Spleen (tissue), 13 donors: ENCODE measurements at places on chromosomes 7 and 10.
A peak's percentile ranks its signal among the peaks of the same experiment; 100 is the strongest.

GRCh38 chr10:1061930-1062774, 6.0 kb downstream of the WDR37 start:
- no peak for DNase-seq

- DNase-seq: no peak
These were observed 63.9 kb downstream of the STK17A start for GRCh38 chr7:43646603-43647338.

- DNase-seq: no peak
These were observed 616.2 kb downstream of the DNAJB6 start for GRCh38 chr7:157952841-157953645.

DNA sequence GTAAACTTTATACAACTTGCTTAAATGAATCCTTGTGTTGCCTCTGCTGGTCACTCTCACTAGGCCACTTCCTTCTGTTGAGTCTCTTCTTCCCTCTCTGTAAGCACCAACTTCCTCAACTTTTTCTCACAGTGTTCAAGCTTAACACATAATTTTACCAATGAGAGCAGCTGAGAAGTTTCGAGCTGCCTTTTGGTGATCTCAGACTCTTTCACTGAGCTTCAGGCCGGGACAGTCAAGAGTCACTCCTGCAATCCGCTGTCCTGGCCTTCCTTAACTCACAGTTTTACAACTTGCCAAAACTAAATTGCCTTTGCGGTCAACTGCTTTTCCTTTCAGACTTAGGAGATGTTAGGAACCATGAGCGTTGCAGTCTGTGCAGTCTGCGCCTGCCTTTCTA, 47.4 kb downstream of the PRPF18 start:
- no peak for DNase-seq

DNA sequence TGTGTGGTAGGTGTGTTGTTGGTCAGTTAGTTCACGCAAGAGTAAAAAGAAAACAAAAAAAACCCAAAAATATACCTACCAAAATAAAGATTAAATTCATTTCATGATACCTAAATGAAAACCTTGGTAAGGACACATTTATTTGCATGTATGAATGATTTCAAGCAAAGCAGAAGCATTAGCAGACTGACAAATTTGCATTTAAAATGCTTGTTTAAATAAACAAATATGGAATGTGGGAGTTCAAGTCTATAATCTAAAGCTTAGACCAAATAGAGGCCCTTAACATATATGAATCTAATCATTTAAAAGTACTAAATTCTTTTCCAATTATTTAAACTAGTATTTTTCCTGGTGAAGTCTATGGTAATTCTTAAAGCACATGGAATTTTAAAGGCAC, 35.8 kb downstream of the GNAT3 start:
- DNase-seq: no peak

GRCh38 chr7:105013221-105013815, 687 bp upstream of the KMT2E start:
- peak; percentile 99 for DNase-seq

GRCh38 chr10:122725768-122726167, 26.1 kb upstream of the C10orf120 start:
- no peak for DNase-seq

GRCh38 chr7:144713850-144714249, 122.0 kb downstream of the TPK1 start:
- no peak for DNase-seq

- peak; percentile 61 for DNase-seq
These were observed 9.8 kb downstream of the CDHR1 start for GRCh38 chr10:84204122-84204521.

DNA sequence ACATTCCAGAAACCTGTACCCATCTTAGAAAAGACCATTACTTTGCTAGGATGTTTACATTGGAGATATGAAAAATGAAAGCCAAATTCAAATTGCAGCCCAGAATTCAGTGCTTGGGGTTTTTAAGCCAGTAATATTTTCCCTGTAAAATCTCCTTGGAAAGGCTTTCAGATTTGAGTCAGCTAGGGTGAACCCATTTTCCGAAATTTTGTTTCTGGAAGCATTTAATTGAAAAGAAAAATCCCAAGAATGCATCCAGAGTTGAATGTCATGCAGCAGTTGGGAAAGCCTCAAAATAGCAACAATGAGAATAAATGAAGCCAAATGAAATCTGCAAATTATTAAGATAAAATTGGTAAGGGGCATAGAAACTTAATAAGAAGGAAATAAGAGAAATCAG, 106.4 kb downstream of the BMPER start:
- DNase-seq: no peak

DNA sequence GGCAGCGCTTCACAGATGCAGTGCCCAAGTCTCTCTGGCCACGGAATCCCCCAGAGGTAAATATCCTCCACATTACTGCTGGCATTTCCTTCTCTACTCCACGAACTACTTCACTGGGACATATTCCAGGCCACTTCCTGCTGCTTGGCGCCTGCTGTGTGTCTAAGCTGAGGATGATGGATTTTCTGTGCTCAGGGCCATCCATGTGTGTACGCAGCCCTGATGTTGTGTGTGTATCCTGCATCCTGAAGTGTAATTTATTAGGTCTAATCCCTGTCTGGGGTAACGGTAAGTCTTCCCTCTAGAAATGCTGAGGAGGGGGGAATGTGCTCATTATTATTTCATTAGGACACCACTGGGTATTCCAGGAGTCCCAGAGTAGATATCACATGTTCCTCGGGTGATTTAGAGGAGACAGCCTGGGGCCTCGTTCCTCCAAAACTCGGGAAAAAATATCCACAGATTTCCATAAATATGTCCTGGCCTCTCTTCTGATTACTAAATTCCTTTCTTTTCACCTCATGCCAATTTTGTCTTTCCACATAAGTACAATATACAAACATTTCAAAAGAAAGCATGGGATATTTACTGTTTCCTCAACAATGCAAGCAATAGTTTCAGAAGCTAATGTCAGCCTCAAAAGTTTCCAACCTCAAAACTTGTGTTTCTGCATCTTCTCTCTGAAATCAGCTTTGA, 25.5 kb upstream of the HABP2 start:
- no peak for DNase-seq

DNA sequence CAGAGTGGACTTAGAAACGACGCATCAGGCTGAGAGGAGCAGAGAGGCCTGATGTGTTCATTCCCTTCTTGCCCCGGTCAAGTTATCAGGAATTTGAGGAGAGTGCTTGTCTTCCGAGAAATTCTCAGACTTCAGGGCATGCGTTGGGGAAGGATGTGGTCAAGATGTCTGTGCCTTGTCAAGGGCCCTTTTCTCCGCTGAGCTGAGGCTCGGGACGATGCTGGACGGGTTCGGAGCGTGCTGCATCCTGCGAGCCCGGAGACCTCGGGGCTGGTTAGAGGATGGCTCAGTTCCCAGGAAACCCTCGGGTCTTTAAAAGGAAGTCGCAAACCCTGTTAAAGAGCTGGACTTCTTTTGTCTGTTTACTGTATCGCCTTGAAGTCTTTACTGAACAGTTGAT, 325.4 kb downstream of the ADARB2 start:
- peak; percentile 44 for DNase-seq

DNA sequence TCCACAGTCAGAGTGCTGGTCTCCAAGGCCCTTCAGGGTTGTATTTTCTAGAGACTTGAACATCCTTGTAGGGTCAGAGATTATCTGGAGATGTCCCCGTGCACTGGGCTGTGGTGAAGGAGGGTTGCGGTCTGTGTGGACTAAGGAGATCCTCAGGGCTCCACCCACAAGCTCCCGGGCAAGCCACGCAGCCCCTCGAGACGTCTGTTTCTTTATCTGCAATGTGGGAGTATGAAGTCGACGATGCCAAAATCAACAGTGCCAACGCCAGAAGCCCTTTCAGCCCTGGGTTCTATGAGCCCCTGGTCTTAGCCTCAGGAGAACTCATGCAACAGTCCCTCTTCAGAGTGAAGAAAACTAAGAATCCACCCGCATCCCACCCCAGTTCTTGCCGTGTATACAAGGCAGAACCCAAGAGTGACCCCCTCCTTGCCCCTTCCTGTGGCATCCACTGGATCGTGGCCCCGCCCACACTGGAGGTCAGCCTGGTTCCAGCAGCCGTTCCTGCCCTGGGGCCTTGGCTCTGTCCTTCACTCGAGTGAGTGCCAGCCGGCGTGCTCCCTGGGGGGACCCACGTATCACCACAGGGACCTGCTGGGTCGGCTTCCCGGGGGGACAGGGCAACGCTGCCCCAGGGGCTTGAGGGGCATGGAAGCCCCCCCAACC, 6.0 kb upstream of the SHH start:
- peak; percentile 75 for DNase-seq

- DNase-seq: no peak
These were observed 275.2 kb downstream of the LRRTM3 start for GRCh38 chr10:67200913-67201564.

- peak; percentile 89 for DNase-seq
These were observed 54.3 kb upstream of the KDM7A start for GRCh38 chr7:140230861-140231770.

- DNase-seq: no peak
These were observed 283.0 kb downstream of the TCF7L2 start for GRCh38 chr10:113232928-113233511.

GRCh38 chr10:44258019-44258418, 126.9 kb downstream of the CXCL12 start:
- DNase-seq: no peak

GRCh38 chr10:100504096-100504495, 15.6 kb downstream of the SEC31B start:
- no peak for DNase-seq

DNA sequence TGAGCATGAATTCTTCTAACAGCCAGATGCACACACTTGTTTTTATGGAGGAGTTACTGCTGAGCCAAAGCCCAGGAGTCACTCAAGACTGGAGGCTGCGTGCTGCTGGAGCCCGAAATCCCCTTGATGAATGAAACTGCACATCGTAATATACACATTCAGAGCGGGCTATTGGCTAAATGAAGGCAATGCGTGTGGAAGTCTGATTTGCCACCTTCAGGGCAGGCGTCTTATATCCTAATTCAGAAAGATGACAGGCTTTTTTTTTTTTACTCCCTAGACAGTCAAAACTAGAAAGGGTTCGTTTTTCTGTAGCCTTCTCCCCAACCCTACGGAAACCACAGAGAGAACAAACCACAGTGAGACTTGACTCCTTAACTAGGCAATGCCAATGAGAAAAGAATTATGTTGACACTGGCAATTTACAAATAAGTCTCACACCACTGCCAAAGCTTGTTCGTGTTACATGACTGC, 227.2 kb upstream of the KLF14 start:
- peak; percentile 74 for DNase-seq

DNA sequence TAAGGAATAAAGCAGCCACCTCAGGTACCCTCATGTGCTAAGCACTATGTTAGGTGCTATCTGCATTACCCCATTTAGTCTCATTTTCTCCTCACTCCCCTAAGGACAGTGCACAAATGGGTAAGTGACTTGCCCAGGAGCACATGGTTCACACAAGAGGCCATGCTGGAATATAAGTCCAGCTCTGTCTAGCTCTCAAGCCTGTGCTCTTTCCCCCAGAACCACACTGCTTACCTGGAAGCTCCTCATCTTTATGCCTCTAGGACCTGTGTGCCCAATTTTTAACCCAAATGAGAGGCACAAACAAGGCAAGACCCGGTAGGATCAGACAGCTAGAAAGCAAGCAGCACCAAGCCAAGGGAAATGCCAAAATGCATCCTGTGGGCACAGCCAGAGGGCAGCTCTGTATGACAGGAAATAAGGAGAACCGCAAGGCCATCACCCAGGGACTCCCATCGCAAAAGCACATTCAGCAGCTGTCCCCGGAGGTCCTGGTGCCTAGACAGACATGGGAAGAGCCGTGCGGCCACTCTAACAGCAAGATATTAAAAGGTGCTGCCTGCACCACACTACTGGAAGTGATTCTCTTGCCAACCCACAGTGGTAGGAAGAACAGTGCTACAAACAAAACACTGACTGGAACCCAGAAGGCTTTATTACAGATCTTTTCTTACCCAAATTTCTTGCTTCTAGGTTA, 88.1 kb downstream of the GSAP start:
- DNase-seq: no peak

DNA sequence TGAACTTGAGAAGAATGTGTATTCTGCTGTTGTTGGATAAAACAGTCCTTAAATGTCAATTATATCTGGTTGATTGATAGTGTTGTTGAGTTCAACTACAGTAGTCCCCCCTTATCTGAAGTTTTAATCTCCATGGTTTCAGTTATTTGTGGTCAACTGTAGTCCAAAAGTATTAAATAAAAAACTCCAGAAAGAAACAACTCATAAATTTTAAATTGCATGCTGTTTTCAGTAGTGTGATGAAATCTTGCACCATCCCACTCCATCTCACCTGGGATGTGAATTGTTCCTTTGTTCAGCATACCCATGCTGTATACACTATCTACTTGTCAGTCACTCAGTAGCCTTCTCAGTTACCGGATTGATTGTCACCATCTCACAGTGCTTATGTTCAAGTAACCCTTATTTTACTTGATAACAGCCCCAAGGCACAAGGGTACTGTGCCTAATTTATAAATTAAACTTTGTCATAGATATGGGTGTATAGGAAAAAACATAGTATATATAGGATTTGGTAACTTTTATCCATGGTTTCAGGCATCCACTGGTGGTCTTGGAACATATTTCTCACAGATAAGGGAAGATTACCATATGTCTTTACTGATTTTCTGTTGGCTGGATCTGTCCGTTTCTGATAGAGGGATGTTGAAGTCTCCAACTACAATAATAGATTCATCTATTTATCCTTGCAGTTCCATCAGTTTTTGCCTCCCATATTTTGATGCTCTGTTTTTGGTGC, 57.1 kb downstream of the AOAH start:
- no peak for DNase-seq

GRCh38 chr10:91185239-91185875, 35.1 kb upstream of the PCGF5 start:
- DNase-seq: no peak

DNA sequence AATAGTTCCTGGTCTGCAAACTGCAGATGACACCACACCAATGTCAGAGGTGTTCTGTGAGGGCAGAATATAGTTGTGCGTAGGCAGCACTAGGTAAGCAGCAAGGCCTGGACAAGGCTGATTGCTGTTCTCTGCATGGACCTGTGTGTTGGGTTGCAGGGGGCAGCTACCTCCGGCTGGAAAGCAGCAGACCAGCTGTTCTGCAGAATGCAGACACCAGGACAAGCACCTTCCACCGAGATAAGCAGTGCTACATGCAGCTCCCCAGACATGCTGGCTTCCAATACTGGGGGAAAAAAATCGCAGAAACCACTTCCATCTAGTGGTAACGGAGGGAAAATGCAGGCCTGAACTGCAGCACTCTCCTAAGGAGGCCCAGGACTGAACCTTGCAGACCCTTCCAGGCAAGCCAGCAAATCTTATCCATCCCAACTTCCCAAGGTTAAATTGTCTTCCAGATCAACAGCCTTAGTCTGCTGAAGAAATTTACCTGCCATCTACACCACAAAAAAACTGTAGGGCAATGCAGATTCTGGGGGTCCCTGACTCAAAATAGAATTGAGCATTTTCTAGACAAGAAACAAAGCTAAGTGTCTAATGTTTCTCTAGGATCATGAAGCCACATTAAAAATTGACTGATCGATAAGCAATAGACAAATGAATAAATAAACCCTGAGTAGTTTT, 50.5 kb upstream of the COBL start:
- DNase-seq: no peak
